NT2/D1 (cell line): ENCODE measurements at places on chromosomes 5 and 9.

- DNase-seq = no peak
These were observed 222.3 kb upstream of the ANKRD55 start for GRCh38 chr5:56455417-56455816.

- DNase-seq = no peak
These were observed 17.2 kb downstream of the SLC1A1 start for GRCh38 chr9:4507306-4508130.

- DNase-seq = no peak
These were observed 26.0 kb downstream of the DDX4 start for GRCh38 chr5:55763746-55764420.

DNA sequence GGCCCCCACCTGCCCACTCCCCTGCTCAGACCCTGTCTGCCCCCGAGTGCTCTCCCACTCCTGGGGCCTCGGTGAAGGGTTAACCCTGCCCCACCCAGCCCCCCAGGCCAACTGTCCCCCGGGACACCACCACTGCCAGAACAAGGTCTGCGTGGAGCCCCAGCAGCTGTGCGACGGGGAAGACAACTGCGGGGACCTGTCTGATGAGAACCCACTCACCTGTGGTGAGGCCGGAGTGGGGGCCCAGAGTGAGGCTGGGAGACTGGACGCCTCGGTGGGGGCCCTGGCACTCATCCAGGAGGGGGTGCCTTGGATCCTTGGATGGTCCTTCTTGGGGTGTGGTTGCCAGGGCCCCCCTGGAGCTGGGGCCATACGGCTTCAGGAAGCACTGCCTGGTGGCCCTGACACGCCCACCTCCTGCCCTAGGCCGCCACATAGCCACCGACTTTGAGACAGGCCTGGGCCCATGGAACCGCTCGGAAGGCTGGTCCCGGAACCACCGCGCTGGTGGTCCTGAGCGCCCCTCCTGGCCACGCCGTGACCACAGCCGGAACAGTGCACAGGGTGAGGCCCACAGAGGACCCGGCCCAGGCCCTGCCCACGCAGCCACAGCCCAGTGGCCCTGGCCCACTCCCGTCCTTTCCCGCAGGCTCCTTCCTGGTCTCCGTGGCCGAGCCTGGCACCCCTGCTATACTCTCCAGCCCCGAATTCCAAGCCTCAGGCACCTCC is 2.1 kb downstream of the MAMDC4 start:
- DNase-seq = no peak

- DNase-seq = no peak
These were observed 86.3 kb downstream of the NLN start for GRCh38 chr5:65808251-65808741.

DNA sequence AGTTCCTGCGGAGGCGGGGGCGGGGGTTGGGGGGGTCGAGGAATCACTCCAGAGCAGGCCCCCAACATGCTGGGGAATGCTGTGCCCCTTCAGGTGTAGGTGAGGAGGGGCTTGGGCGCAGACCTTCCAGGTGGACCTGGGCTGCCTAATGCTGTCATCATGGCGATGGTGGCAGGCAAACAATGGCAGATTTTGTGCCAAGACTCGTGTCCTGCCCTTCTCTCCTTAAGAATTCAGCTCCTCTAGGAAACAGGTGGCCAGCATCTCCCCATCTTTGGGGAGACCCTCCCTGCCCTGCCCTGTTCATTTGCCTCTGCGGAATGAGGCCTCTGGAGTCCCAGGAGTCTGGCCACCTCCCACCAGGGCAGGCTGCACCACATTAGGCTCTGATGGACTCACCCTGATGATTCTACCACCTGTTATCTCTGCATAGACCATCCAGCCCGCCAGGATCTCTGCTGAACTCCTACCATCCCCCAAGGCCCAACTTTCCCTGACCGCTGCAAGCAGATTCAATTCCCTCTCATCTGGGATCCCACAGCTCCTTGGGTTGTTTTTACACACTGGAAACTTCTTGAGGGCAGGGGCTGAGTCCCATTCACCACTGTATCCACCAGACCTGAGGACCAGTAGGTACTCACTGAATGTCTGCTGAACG is 10.9 kb upstream of the SLC25A51 start:
- no peak for DNase-seq

- DNase-seq = no peak
These were observed 100.4 kb downstream of the SGCD start for GRCh38 chr5:156427315-156427714.

GRCh38 chr9:118929287-118929686 is 439.9 kb downstream of the BRINP1 start:
- no peak for DNase-seq

DNA sequence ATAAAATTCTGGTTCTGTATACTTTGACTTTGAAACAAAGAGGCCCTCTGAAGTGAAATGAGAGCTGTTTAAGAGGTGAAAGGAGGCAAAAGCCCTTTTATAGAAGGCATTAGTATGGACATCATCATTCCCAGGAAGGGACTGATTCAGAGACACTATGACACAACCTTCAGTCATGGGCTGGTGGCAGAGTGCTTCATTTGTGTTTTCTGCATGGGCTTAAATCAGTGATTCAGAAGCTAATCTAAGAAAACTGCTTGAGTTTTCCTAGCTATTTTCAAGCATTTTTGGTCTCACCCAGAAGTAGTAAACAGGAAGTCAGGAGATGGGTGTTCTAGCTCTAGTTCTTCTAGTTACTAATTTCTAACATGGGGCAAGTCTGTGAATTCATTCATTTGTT is 288.9 kb downstream of the TRPM3 start:
- DNase-seq = no peak

GRCh38 chr5:119439140-119439631 is 13.1 kb upstream of the HSD17B4 start:
- DNase-seq = no peak

DNA sequence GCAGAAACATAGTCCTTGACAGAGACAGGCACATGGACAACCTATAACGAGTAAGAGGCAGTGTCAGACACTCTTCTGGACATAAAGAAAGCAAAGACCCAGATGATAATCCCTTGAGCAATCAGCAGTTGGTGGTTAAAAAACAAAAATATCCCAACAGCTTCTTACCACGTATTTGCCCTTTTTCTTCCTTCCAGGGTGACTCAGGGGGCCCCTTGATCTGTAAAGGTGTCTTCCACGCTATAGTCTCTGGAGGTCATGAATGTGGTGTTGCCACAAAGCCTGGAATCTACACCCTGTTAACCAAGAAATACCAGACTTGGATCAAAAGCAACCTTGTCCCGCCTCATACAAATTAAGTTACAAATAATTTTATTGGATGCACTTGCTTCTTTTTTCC is 9.5 kb downstream of the GZMK start:
- DNase-seq = no peak

- no peak for DNase-seq
These were observed 699.9 kb upstream of the MEF2C start for GRCh38 chr5:89582768-89583339.

DNA sequence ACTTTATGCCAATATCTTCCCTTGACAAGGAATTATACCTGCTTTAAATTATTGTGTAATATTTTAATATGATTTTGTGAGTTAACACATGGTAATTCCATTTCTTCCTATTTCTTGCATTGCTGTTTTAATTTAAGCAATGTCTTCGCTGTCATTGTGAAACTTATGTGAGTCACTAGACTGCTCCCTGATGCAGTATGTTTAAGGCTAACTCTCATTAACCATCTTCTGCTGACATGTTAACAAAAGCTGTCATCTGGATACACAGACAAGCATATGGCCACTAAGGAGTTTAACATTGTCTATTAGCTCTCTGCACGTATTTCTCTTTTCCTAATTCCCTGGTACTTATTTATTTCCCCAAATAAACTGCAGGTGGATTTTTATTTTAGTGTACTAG is 980.8 kb upstream of the CTNND2 start:
- DNase-seq = no peak
